Caudate nucleus (tissue), 63 donors: ENCODE measurements at places on chromosomes 12 and 14.

- no peak for DNase-seq
Measured at GRCh38 chr12:106131676-106132075, 7.1 kb downstream of the NUAK1 start.

GRCh38 chr14:88614218-88614907, 51.5 kb downstream of the ZC3H14 start:
- DNase-seq = no peak

DNA sequence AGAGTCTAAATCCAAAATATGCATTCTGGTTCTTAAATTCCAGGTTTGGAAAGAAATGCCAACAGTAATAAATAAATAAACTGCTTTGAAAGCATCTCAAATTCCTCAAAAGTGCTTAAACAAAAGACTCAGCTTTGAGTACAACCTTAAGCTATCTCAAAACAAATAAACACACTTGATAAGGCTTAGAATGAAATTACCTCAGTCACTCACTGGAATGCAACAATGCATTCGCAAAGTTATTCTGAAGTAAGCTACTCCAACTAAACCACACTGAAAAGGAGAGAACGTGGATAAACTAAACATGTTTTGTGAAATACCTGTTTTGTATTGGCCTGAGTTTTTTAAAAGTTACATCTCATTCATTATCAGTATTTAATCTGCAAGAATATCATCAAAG, 1.2 kb downstream of the SPTSSA start:
- DNase-seq = no peak

GRCh38 chr12:3624273-3624672, 128.6 kb downstream of the CRACR2A start:
- DNase-seq = no peak

- DNase-seq = no peak
Measured at GRCh38 chr12:68739891-68740290, 6.1 kb upstream of the SLC35E3 start.

DNA sequence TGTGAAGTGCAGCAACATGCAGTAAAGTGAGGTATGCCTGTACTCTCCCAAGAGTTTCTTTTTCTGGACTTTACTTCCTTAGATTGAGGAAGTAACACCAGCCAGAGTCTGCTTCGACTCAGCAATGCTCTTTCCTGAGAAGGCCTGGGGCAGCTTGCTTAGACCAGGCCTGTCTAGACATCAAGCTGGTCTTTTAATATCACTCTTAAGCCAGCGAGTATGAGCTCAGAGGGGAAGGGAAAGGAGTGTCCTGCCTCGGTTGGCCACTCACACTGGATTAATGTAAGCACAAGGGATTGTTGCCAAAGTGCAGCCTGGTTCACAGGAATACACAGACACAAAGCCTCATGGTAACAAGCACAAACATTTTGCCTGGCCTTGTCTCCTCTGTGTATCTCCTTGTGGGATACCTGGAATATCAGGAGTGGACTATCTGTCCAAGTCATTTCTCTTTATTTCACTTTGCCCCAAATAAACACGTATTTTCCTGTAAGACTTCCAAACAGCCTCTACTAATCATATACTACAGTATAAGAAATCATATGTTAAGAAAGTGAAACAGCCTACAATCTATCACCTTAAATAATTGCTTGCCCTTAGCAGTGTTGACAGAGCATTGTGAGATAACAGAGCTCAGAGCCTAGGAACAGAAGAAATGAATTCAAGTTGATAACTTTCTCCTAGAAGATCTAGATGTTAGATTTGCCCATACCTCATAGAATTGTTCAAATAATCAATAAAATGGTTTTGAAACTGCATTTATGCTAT, 121.2 kb upstream of the DAAM1 start:
- no peak for DNase-seq

DNA sequence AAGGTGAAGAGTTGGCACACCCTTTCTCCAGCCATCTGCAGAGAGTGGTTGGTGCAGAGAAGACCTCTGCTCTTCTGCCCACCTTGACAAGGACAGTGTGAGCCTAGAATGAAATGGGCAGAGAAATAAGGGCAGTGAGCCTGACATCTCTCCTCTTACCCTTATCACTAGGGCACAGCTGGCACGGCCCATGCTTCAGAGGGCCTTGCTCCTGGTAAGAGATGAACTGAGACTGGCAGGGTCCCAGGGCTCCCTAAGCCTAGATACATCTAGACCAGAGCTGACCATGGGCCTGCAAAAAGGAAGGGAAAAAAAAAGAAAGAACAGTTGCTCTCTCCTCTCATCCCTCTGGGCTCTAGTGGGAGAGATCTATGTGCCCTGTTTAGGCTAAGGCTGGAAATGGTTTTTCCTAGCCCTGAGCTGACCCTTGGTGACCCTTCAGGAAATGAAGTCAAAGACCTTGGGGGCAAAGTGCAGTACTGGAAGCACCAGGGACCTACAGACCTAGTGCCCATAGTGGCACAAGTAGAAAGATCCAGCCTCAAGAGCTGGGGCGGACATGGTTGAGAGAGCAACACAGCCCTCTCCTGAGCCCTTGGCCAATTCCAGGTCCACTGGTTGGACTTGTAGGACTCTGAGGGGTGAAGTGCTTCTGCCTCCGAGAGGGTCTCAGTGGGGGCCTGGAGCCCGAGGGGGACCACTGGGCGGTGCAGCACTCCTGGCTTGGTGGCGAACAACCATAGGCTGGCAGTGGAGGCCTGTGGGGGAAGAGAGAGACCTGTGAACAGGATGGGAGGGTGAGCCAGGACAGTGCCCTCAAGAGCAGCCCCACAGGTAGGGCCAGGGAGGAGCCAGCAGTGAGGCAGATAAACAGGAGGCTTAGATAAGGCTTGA, 22.0 kb downstream of the PRPF40B start:
- no peak for DNase-seq

DNA sequence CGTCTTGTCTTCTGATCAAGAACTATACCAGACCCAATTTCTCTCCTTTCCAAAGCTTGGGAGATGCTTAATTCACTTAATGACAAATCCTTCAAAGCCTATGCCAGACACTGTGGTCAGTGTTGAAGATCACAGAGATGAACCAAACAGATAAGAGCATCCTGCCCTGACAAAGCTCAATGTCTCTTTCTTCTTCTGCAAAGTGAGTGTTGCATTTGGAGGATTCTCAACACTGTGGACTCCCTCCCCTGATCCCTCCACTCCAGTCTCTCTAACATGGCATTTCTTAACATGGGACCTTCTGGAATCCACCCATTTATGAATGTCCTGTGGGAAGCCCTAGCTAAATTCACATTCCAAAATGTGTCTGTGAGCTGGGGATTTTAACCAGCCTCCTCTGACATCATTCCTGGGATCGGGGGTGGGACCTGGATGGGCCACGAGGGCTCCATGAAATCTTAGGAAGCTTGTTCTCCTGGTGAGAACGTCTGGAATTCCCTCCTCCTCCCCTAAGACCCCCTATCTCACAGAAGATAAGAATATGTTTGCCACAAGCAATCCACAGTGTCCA, 20.3 kb downstream of the SYNE3 start:
- no peak for DNase-seq

DNA sequence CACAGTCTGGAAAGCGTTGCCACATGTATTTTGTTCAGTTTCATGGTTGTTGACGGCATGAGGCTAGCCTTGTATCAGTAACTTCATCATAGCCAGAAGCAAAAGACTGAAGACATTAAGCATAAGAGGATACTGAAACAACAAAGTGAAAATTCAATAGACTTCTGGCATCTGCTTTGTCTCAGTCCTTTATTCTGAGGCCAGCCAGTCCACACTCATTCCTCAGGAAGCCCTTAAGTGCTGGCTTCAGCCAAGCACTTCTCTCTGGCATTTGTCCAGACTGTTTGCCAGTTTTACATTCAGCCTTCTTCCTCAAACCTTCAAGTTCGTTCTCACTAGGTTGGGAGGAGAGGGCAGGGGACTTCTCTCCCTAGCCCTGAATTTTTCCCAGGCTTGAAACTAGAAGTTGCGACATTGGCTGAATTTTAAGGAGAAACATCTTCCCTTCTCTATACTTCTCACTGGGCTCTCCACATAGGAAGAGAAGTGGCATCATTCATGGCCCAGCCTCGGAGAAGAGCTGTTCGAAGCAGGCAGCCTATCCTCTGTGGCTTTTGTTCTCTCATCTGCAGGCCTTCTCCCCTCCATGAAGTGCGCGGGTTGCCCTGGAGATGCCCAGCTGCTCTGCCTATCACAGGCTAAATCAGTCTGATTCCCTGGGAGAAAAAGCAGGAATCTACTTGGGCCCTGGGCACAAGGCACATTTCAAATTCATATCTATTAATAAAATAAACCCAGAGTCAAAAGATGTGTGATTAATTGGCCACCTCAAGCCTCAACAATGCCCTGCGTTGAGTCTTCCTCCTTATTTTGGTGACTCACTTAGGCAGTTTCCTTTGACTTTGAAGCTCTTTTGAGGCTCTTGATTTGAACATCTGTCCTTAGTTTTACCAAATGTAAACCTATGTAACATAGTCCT, 130.9 kb upstream of the PLEKHA5 start:
- no peak for DNase-seq

DNA sequence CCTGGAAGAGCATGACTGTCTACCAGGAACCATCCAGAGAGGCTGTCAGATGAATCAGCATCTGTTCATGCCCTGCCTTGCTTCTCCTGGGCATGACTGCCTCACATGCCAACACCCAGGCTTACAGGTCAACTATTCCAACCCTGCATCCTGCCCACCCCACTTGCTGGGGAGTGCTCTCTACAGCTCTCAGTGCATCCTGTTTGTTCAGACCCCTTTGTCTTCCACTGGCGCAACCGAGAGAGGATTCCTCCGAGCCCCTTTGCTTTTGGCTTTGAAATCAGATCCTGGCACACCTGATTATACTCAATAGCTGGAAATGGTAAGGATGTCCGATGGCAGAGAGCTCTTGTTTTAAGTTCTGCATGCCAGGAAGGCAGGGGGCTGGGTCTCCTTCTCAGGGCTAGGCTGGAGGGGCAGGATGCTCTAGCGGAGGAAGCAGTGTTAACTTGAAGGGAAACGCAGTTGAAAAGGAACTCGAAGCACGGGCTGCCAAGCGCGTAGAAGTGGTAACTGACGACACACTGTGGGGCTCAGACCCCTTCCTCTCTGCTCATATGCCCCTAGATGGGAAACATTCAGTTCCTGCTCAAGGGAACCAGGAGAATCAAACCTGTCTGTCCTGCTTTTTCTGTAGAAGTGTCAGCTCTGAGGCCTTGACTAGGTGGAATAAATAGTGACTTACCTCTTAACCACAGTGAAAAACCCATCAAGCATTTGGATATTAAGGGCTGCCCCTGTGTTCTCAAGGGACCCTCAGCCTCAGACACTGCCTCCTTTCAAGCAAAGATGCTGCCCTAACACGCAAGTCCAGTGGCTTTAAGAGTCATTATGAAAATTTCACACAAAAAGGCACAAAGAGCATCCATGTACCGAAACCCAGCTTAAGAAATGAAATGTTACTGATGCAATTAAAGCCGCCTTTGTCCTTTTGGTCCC, 297.5 kb downstream of the ZFP36L1 start:
- no peak for DNase-seq

DNA sequence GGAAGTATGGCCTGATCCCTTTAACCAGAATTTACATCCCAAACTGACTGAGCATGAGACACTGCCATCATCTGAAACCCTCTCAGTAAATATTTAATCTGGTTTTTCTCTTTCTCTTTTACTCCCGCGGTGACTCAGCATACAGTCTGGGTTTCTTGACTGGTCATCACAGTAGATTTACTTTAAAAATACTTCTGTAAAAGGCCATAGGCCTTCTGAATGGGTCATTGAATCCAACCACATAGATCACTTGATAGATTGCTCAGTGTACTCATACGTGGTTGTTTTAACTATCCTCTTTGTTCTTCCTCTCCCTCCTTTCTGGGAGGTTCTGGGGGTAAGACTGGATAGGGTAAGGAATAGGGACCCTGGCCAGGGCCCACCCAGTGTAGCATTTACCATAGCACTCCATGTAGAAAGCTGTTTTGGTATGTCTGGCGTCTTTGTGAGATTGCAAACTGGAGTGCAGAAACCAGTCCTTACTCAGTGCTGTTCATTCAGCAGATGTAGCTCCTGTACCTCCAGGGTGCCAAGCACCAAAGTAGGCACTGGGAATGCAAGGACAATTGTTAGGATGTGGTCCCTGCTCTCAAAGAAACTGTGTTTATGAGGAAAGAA, 165.7 kb downstream of the SRGAP1 start:
- no peak for DNase-seq

GRCh38 chr14:30177781-30178180, 250.1 kb upstream of the PRKD1 start:
- DNase-seq = no peak

- DNase-seq = no peak
Measured at GRCh38 chr12:26690601-26691000, 142.4 kb downstream of the ITPR2 start.

- DNase-seq = no peak
Measured at GRCh38 chr14:57295239-57295638, 26.5 kb downstream of the AP5M1 start.

DNA sequence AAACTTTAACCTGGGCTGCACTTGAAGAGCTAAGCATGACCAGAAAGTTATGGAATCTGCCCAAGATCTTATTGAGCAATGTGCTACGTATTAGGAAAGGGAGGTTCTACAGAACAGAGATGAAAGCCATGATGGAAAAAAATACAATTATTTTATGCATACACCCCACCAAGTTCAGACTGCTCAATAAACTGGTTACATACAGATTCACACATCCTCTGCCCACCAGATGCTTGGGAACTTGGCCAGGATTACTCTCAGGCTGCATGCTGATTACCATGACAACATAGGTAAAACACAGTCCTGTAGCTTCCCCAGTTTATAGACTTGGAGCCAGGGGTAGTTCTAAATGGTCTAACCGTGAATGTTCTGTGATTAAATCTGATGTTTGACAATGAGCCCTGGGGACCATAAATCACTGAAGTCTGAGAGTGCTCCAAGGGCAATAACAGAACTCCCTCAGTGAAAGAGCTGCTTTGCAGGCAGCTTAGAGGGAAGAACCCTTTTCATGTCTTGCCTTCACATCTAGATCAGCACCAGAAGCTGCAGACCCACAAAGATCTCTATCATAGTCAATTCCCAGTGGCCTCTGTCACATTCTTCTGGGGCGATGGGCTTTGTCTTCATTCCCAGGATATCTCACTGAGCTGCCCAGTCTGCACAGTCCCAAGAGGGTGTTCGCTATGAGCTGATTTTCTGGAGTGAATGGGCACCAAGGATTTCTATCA, 232.2 kb downstream of the EMP1 start:
- DNase-seq = no peak

GRCh38 chr14:100724536-100724935, 2.2 kb upstream of the DLK1 start:
- DNase-seq = no peak

DNA sequence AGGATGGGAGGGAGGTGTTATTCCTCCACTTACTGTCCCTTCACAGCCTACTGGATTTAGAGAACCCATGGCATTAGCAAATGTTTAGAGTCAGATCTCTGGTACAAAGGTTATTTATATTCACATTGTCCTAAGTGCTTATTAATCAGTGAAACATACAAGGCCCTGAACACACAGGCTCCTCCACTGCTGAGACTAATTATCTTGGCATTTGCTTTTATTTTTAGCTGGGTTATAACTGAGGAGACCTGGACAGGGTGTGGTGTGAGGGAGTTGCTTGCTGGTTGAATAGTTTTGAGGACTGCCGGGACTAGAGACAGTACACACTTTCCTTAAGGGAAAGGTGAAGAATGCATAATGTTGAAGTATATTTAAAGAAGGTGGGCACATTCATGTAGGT, 77.5 kb downstream of the FIGNL2 start:
- DNase-seq = no peak
